ENCODE measurements at places on chromosomes 7 and 10.

- no peak for DNase-seq
Observed at GRCh38 chr10:73553761-73554160, 37.4 kb downstream of the USP54 start.

DNA sequence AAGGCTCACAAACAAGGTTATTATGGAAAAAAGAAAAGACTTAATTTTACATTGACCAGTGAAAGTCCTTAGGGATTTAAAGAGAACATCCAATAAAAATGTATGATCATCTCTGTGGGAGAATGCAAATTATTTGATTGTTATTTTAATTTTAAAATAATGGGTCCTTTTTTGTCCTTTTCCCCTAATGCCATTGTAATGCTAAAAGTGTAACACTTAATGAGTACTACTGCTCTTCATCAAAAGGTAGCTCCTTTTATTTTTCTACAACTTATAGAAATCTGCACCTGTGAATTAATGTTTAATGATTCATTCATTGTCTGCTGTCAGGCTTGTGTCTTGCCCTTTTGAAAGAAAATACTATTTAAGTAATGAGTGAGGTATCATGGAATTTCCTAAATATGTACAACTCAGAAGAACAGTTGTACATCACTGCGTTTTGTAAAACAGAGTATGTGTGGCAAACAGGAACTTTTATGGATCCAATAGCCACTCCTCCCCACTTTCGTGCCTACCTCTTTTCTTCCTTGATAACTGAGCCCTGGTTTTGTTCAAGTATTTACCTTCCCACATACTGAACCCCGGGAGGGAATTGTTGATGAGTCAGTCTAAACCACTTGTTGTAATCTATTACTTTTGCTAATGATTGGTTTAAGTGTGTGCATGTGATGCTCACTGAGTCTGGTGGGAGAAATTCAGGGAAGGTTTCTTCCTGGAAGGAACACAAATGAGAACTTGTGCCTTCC, 19.9 kb upstream of the TRUB1 start:
- DNase-seq = no peak

DNA sequence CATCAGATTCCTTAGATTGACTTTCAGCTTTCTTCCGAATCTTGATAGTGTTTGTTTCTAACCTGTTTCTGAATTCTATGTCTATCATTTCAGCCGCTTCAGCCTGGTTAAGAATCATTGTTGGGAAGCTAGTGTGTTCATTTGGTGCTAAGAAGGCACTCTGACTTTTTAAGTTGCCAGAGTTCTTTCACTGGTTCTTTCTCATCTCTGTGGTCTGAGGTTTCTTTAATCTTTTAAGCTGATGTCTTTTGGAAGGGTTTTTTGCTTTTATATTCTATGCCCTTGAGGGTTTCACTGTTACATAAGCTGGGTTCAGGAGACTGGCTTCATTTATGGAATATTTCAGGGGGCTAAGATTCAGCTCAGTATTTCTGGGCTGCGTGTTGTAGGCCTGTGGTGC, 104.5 kb upstream of the PRSS58 start:
- no peak for DNase-seq

- no peak for DNase-seq
Observed at GRCh38 chr7:20388084-20388483, 57.4 kb downstream of the ITGB8 start.

DNA sequence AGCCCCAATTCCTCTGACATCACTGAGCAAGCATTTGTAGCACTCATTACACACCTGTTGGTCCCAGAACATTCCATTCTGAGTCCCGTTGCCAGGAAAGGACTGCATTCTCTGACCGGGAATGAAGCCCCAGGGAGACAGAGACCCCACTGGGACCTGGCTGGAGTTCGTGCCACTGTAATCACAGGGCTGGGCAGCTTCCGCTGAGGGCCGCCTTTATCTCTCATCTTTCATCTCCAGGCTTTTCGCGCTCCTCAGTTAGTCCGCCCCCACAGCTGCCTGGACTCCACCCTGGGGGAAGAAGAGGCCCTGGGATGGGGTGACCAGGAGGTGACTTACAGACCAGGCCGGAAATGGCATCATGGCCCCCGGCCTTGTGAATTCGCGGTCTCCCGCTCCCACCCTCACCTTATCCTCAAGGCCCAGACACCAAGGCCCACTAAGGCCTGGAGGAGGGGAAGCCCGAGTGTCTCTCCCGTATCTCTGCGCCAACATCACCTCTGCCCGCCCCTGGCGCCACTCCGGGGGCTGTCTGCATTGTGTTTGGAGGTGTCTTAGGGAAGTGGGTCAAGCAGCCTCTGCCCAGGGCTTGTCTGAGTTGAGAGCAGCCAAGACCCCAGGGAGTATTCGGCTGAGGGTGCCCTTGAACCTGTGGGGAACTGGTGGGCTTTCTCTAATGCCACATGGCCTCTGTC, 75.4 kb downstream of the PROSER2 start:
- DNase-seq = no peak

GRCh38 chr10:85613391-85613790, 753.2 kb downstream of the GRID1 start:
- DNase-seq = no peak

- DNase-seq = no peak
Observed at GRCh38 chr10:126259760-126260479, 128.4 kb downstream of the ADAM12 start.

- no peak for DNase-seq
Observed at GRCh38 chr10:80786322-80786721, 248.6 kb downstream of the SH2D4B start.

DNA sequence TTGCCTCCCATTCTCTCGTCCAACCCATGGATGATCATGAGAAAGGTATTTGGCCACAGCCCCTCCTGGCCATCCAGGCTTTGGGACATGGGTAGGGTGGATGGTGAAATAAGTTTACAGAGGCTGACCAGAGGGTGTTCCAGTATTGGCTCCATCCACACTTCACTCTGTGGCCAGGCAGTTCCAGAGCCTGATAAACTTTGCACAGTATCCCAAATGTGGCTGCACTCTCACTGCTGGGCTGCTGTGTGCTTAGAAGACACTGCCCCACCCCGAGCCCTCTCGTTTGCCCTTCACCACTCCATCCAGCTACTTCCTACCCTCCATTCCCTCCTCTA, 72.0 kb upstream of the ZMIZ1 start:
- no peak for DNase-seq

DNA sequence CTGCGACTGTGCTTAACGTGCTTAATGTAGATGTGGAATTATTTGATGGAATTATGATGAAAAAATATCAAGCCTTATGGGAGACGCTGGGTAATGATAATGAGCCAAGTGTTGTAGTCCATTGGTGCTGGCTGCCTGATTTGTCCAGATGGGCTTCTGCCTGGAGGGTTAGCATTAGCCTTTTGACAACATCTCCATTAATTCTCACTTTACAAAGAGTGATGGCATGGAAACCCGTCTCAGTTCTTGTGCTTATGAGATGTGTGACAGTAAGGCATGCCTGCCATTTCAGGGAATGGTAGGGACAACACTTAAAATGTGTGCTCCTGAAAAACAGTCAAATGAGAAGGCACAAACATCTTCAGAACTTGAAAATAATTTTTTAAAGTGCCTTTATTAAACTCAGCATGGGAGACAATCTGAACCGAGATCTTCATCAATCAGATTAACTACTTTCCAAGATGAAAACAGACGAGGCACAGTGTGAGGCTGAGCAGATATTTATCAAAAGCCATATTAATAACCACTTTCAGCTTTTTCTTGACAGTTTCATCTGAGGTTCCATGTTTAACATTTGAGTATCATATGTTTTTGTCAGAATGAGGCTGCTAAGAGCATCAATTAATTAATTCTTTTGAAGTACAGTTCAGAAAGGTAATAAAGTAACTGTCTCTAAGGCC, 473.1 kb downstream of the NXPH1 start:
- no peak for DNase-seq

- no peak for DNase-seq
Observed at GRCh38 chr7:143321734-143322133, 5.8 kb downstream of the CLCN1 start.

DNA sequence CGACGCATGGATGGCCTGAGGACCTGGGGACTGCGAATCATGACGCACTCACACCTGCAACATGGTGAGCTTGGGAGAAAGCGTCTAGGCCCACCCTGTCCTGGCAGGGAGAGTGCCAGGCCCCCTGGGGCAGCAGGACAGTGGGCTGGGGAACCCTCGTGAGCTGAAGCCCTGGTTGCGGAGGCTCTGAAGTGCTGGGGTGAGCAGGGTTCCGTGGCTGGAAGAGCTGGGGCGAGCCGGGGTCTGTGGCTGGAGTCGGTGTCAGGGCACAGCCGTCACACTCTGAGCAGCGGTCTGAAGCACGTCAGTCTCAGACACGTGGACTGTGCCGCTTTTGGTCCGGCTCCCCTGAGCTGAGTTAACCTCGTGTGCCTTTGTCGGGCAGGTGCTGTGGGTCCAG, 4.7 kb downstream of the SUN1 start:
- no peak for DNase-seq

DNA sequence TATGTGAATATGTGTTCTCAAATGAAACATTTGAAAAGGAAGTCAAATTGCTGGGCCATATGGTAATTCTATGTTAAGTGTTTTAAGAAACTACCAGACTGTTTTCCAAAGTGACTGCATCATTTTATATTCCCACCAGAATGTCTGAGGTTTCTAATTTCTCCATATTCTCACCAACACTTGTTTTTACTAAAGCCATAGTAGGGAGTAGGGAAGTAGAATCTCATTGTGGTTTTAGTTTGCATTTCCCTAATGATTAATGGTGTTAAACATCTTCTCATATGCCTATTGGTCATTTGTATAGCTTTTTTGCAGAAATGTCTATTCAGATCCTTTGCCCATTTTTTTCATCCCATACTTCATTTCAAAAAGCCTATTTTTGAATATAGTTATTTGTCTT, 9.1 kb upstream of the SEMA4G start:
- DNase-seq = no peak

GRCh38 chr10:97546456-97547270, 25.9 kb upstream of the ANKRD2 start:
- no peak for DNase-seq

DNA sequence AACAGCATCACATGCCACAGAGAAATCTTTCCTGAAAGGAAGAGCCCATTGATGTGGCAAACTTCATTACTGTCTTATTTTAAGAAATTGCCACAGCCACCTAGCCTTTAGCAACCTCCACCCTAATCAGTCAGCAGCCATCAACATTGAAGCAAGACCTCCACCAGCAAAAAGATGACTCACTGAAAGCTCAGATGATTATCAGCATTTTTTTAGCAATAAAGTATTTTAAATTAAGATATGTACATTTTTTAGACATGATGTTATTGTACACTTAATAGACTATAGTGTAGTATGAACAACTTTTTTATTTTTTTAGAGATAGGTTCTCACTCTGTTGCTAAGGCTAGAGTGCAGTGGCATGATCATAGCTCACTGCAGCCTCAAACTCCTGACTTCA, 14.8 kb downstream of the STEAP1B start:
- DNase-seq = no peak

GRCh38 chr10:11345224-11346054, 266.0 kb downstream of the USP6NL start:
- DNase-seq = no peak

GRCh38 chr7:139586286-139586685, 62.8 kb downstream of the CLEC2L start:
- DNase-seq = no peak

DNA sequence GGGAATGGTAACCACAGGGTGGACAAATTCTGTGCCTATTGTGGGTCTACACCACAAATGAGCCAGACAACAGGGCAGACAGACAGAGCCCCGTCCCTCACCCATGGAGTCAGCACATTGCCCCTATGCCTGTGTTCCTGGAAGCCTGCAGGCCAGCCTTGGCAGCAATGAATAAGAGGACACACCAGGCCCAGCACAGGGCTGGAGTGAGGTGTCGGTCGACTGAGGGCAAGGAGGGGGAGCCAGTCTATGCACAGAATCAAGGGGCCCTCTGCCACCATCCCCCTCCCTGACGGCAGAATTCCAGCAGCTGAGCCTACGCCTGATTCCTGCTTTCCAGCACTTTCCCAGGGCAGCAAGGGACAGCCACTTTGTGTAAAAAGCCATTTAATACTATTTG, 98.2 kb downstream of the CALN1 start:
- no peak for DNase-seq

- no peak for DNase-seq
Observed at GRCh38 chr10:66627156-66627555, 298.7 kb upstream of the LRRTM3 start.

DNA sequence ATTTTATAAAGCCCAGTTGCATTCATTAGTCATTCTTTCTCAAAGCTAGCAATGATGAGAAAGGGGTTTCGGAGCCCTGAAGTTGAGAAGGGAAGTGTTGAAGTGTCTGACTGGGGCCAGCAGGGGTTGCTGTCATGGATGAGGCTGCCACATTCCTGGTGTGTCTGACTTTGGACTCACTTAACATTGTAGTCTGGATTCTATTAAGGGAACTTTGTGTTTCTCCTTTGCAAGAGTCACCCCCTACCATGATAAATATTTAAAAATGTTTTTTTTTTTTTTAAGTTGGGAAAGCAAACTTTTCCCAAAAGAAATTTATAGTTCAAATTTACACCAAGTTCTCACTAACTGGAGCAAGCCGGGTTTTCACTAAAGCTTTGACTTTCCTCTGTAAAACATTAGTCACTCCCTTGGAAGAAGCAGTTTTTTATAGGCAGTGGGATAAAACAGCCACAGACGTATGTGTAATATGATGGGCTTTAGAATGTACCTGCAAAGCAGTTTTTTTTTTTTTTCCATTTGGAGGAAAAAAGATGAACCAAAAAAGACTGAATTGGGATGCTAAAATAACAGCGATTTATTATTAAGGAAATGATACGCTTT, 243.6 kb downstream of the TWIST1 start:
- DNase-seq = no peak

GRCh38 chr7:104791080-104791479, 222.9 kb upstream of the KMT2E start:
- DNase-seq = no peak

DNA sequence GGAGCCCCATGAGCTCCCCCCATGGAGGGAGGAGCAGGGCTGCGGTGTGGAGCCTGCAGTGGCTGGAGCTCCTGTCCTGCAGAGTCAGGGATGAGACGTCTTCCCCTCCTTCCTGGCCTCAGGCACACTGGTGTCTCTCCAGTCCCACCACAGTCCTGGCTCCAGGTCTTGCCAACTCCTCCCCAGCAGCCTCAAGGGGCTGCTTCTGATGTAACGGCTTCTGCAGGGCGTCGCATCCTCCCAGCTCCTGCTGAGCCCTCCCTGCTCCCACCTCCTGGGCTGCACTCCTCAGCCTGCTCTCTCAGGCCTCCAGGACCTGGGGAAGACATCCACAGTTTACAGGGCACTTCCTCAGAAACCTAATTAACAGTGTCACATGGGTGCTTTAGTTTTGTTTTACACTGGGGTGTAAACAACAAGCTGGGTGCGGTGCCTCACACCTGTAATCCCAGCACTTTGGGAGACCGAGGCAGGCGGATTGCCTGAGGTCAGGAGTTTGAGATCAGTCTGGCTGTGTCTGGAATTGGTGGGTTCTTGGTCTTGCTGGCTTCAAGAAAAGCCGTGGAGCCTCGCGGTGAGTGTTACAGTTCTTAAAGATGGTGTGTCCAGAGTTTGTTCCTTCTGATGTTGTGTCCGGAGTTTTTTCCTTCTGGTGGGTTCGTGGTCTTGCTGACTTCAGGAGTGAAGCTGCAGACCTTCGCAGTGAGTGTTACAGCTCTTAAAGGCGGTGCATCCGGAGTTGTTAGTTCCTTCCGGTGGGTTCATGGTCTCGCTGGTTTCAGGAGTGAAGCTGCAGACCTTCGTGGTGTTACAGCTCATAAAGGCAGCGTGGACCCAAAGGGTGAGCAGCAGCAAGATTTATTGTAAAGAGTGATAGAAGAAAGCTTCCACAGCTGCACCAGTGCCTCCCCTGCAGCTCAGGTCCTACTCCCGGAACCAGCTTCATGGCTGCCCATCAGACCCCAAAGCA, 95.0 kb downstream of the PAXIP1 start:
- no peak for DNase-seq

Data from naive thymus-derived CD8-positive, alpha-beta T cell (primary cell).